ENCODE measurements at places on chromosomes 5 and 9.
A peak's percentile ranks its signal among the peaks of the same experiment; 100 is the strongest.

- DNase-seq, result no peak
Observed at GRCh38 chr9:127058011-127058644, 64.3 kb downstream of the ANGPTL2 start.

GRCh38 chr9:36609306-36609705 lies 36.6 kb downstream of the MELK start:
- no peak for DNase-seq

DNA sequence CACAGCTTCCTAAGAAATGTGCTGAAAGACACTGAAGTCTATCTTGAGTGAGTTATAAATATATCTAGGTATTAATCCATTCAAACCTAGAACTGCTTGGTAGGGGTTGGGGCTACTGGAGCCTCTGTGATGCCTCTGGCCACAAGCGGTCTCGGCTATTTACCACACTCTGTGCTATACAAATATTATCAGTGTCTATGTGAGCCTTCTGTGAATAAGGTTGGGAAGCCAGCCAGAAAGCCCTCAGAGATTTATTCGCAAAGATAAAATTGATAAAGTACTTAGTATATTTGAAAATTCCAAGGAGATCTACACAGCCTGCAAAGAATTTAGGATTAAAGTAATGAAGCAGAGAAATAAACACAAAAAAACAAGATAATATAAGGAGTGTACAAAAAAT lies 41.4 kb downstream of the LIFR start:
- DNase-seq, result no peak

GRCh38 chr5:137594717-137595116 lies 95.6 kb upstream of the SPOCK1 start:
- DNase-seq, result no peak

DNA sequence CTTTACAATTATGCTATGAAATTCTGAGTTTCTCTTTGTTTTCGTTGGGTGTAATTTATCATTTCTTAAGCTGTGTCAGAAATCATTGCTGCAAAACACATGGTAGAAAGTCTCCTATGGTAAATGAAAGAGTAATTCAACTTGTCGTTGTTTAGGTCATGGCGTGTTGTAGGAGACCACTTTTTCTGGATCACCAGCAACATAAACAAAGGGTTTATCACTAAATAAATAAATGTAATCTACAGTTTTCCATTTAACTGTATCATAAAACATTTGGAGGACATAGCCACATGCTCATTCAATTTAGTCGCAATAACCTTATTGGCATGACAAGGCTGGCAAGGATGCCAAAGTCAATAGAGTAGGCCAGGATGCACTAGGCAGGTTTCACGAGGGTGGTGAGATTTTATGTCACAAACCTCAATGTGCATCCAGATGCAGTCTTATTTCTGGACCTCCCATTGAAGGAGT lies 154.4 kb upstream of the ERCC6L2 start:
- no peak for DNase-seq

- no peak for DNase-seq
Observed at GRCh38 chr5:165031371-165031770, 1526.0 kb downstream of the MAT2B start.

- DNase-seq, result no peak
Observed at GRCh38 chr5:174047472-174048099, 2.1 kb downstream of the NSG2 start.

GRCh38 chr5:158054223-158055110 lies 195.5 kb upstream of the CLINT1 start:
- DNase-seq, result no peak

GRCh38 chr5:131382407-131383395 lies 118.8 kb downstream of the CDC42SE2 start:
- DNase-seq, result peak; percentile 17

- DNase-seq, result no peak
Observed at GRCh38 chr5:160030631-160031377, 21.9 kb downstream of the TTC1 start.

GRCh38 chr9:137505421-137506140 lies 44.6 kb downstream of the PNPLA7 start:
- no peak for DNase-seq

GRCh38 chr5:82364497-82364896 lies 86.3 kb upstream of the RPS23 start:
- DNase-seq, result no peak

- no peak for DNase-seq
Observed at GRCh38 chr9:97845130-97845529, 7.9 kb upstream of the FOXE1 start.

All from stimulated activated CD8-positive, alpha-beta memory T cell treated with anti-CD3 and anti-CD28 coated beads, Interleukin-4, amount 100 ng/mL, for 1 hour (primary cell).